ENCODE measurements at places on chromosomes 1 and 21.

- DNase-seq = peak; percentile 67
Observed at GRCh38 chr1:196400478-196401451, 207.5 kb downstream of the KCNT2 start.

GRCh38 chr1:227949954-227950734, 2.4 kb upstream of the WNT9A start:
- no peak for DNase-seq

- DNase-seq = peak; percentile 27
Observed at GRCh38 chr1:39160703-39161102, 43.8 kb upstream of the MACF1 start.

DNA sequence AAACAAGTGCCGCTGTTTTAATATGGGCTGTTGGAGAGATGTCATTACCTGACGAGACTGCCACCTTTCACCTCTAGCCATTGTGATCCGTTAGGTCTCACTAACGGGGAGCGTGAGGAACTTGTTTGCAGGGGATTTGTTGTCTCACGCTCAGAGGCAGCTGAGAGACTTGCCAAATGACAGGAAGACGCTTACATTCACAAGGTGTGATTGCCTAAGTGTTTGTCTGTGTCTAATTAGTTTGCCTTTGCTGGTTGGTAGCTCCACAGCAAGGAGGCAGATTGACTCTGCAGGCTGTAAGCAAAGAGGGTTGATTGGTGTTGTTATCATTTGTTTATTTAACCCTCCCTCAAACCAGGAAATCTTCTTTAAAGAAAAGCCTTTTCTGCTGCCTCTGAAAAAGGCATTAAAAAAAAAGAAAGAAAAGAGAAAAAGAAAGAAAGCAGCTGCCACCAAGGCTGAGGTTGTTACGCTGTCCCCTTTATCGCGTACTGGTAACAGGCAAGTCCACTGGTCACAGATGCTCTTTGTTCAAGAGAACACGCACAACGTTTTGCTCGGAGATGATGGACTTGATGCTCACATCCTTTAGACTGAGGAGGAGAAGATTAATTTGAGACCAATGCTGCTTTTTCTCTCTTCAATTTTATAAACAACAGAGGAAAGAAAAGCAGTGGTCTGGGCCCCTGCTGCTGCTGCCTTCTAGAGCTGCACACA, 203.9 kb downstream of the ZNF326 start:
- no peak for DNase-seq

DNA sequence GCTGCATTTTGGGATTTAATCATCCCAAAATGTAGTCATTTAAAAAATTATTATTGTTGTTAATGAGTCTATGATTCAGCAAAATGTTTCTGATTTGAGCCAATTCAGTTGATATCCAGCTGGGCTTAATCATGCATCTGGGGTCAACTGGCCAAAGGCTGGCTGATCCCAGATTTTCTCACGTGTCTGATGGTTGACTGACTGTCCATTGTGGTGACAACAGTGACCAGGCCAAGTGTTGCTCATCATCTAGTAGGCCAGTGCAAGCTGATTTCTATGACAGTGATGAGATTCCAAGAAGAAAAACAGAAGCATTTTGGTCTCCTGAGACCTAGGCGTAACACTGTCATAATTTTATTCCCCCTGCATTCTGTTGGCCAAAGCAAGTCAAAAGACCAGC, 80.1 kb upstream of the ZC3H11B start:
- DNase-seq = peak; percentile 23

GRCh38 chr1:45883658-45884057, 80.2 kb downstream of the MAST2 start:
- peak; percentile 67 for DNase-seq

- DNase-seq = no peak
Observed at GRCh38 chr1:6421266-6421665, 1.5 kb upstream of the HES2 start.

- no peak for DNase-seq
Observed at GRCh38 chr1:58950897-58951296, 167.1 kb upstream of the JUN start.

DNA sequence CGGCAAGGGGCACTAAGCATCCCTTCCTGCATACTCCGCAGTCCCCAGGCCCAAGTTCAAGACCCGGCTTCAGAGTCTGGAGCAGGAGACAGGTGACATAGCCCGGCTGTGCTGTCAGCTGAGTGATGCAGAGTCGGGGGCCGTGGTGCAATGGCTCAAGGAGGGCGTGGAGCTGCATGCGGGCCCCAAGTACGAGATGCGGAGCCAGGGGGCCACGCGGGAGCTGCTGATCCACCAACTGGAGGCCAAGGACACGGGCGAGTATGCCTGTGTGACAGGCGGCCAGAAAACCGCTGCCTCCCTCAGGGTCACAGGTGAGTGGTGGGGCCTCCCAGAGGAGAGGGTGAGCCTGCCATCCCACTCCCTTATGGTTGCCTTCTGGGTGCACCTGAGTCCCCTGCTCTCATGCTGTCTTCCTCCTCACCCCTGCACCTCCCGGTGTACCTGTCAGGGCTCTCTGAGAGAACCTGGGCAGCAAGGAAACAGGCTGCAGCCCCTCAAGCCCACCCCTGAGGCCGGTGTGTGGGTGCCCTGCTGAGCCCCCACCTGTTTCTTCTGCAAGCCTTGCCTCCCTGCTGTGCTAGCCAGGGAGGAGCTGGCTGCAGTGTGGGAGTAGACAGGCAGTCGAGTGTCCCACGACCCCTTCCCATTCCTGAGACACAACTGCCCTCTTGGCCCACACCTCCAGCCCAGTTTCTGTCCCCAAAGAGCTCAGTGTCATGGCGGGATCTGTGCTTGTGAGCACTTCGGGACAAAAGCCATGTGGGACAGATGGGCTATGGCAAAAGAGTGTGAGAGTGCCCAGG, 99.2 kb downstream of the TRIM11 start:
- DNase-seq = no peak

DNA sequence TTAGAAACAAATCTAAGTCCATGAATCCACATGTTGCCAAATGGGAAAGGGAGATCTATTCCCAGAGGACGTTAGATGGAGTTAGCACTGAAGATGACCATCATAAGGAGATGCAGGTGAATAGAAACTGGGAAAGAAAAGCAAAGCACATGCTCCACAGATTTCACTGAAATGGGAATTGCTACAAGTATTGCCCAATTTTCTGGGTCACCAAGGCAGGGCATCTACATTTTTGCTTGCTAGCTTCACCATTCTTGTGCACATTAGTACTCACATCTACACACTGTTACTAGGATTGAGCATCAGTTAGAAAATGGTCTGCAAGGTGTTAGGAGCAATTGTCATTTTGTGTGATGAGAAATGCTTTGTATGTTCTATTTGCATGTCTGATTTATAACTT, 99.1 kb downstream of the JAK1 start:
- DNase-seq = no peak

- peak; percentile 31 for DNase-seq
Observed at GRCh38 chr1:184892116-184892515, 82.2 kb downstream of the NIBAN1 start.

- DNase-seq = no peak
Observed at GRCh38 chr1:86114816-86115400, 41.7 kb downstream of the COL24A1 start.

Measured in EL (cell line).